ENCODE measurements at places on chromosomes 12 and 14.

DNA sequence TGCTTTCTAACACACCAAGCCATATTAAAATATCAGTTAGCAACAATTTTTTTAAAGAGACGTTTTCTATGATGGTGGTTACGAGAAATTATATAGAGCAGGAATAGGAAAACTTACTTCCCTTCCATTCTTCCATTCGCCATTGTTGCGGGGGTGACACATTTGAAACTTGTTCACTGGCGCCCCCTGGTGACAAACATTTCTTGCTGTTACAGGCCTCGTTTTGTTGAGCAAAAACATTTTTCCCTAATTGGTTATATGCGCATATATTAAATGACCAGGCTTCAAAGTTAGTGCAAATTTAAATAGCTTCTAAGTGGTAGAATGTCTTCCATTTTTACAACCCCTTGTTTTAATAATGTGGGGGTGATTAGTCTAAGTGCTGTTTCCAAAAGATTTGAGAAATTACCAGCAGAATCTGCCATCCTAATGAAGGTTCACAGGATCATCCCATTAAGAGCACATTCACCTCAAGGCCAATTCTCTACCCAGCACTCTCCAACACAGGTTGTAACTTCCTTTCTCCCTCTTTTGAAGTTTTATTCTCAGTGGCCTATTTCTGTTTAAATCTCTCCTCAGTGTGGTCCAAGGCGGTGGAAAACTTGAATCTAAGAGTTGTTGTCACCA lies 1124.7 kb downstream of the FLRT2 start:
- DNase-seq: peak; percentile 20

GRCh38 chr14:98724734-98725133 lies 547.3 kb downstream of the BCL11B start:
- DNase-seq: no peak

DNA sequence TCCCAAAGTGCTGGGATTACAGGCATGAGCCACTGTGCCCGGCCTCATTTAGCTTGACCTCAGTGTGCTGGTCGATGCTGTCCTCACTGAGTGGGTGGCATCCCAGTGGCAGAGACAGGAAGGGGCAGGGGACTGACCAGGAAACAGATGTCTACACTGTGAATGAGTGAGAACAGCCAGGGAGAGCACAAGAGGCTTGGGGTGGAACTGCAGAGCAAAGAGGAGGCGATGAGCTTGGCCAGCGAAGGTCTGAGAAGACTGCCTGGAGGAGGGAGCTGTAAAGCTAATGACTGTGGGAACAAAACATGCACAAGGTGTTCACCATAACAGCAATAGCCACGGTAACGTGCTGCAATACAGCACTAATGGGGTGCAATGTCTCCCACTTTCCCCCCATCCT lies 57.2 kb upstream of the BEGAIN start:
- DNase-seq: no peak

GRCh38 chr12:76486011-76486410 lies 73.6 kb downstream of the OSBPL8 start:
- no peak for DNase-seq

- peak; percentile 95 for DNase-seq
Measured at GRCh38 chr12:117294189-117294603, 67.2 kb downstream of the NOS1 start.

DNA sequence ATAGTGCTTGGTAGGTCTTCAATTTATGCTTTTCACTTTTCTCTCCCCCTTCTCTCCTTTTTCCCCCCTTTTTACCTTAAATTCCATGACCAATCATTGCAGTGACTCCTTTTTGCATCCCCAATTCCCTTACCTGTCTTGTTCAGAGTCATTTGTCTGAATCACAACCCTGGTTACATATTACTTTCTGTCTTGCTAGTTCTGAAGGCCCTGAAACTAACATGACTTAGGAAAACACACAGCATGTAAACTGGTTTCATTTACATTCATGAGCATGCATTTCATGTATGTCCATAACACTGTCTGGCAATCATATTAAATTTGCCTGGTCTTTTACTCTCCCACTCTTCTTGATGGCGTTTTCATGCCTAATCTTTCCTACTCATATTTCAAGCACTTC lies 20.3 kb upstream of the FOXG1 start:
- DNase-seq: no peak

GRCh38 chr12:79881351-79881750 lies 53.5 kb downstream of the PPP1R12A start:
- DNase-seq: no peak

Data from NCI-H1694 (cell line).